ENCODE measurements at places on chromosomes 2 and 18.

DNA sequence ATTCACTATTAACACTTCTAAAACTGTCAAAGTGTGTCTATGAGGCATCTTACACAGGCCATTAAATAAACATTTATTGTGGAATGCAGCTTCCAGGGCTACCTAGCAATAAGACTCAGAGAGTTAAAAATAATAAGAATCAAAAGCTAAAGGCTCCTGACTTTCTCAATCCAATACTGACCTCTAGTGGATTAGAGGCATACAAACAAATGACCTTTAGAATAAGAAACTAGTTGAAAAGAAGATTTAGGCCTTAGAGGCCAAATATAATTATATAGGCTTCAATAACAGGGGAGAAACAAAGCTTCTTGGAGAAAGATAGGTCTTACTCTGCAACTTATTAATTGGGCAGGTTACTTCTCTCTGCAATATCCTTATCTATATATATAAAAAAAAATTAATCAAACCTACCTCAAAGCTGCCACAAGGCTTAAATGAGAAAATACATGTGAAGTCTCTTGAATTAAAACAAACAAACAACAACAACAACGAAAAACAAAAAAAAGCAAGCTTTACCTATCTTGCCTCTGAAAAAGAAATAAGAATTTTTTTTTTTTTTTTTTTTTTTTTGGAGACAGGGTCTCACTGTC lies 246.1 kb downstream of the EXOC6B start:
- peak; percentile 21 for DNase-seq

DNA sequence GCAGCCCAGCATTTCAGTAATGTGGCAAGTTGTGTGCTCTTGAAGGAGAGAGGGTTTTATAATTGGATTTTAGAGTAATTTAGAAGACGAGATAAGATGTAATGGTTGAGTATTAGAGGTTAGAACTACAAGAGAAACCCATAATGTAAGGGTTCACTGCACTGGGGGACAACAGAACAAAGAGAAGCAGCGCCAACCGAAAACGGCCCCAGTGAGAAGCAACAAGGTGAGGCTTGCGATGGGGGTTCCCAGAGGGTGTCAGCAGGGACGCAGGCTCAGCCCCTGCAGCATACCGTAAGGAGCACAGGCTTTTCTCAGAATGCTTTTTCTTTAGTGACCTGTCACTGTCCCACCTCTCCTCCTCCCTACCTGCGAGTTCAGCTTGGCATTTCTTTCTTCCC lies 183.9 kb upstream of the ETAA1 start:
- DNase-seq, result no peak

DNA sequence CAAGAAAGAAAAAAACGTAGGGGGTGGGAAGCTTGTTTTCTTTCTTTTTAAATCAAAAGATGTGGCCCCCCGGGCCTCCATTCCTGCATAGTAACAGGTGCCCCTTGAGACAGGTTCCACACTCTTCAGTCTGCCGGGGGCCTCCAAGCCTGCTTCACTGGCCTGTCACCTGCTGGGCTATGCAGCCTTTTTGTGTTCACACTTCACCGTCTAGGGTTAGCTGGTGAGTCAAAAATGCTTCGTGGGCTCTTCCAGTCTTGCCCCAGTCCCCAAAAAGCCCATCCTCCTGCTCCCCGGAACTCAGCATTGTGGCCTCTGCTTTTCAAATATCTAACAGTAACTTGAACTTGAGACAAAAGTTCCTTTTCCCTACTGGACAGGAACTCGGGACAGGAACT lies 67.9 kb downstream of the POLR1A start:
- DNase-seq, result no peak

GRCh38 chr2:33021542-33022227 lies 74.9 kb downstream of the LTBP1 start:
- no peak for DNase-seq

- DNase-seq, result no peak
Measured at GRCh38 chr2:172865422-172865821, 129.8 kb downstream of the RAPGEF4 start.

DNA sequence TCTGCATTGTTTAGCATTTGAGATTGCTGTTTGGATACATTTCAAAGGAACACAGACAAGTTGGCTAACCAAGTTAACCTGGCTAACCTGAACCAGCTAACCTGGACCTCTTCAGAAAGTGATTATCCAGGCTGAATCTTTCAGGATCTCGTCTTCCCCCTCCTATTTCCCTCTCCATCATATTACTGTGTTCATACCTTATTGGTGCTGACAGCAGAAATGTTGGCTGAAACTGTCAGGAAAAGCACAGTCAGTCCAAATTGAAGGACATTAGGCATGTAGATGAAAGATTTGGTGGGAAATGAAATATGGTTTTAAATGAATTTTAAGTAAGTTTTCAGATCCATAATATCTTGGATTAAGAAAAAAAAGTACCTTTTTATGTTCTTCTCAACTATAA lies 92.5 kb upstream of the NEUROD1 start:
- no peak for DNase-seq

DNA sequence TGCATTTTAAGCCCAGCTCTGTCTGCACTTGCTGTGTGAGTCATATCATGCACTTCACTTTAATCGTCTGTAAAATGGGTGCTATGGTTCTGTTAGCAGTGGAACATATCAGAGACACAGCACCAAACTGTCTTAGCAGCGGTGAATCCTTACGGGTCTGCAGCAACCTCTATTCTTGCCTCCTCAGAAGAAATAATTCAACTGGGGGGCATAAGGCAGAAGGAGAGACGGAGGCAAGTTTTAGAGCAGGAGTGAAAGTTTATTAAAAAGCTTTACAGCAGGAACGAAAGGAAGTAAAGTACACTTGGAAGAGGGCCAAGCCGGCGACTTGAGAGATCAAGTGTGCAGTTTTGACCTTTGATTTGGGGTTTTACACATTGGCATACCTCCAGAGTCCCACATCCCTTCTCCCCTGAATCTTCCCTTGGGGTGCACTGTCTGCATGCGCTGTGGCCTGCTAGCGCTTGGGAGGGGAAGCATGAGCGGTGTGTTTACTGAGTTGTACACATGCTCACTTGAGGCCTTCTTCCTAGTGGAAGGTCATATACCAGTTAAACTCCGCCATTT lies 109.8 kb downstream of the DDX1 start:
- no peak for DNase-seq

- no peak for DNase-seq
Measured at GRCh38 chr2:231708773-231709635, 679 bp downstream of the PTMA start.

DNA sequence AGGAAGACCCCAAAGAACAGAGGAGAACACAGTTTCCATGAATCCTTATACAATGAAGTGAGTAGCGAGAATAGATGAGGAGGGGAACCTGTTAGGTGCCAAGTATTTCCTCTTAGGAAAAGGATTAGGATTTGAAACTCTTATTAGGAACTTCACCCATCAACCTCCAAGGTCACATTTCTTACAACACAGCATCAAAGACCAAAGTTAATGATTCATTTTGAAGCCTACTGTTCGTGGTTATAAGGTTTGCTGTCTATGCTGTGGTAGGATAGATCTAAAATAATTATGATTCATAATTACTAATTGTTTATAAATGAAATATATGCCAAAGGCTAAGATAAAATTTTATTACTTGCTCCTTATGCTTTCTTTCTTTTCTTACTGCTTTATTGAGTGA lies 6.1 kb downstream of the CFAP221 start:
- no peak for DNase-seq

GRCh38 chr2:163264341-163264740 lies 425.8 kb upstream of the KCNH7 start:
- DNase-seq, result no peak

- DNase-seq, result no peak
Measured at GRCh38 chr2:177148477-177149154, 64.0 kb upstream of the HNRNPA3 start.

- no peak for DNase-seq
Measured at GRCh38 chr2:26461601-26462023, 16.3 kb downstream of the OTOF start.

- DNase-seq, result no peak
Measured at GRCh38 chr2:16280081-16280480, 339.7 kb downstream of the MYCN start.

GRCh38 chr2:217713395-217714286 lies 289.2 kb downstream of the TNS1 start:
- DNase-seq, result peak; percentile 37

- DNase-seq, result peak; percentile 36
Measured at GRCh38 chr2:62149708-62150107, 46.2 kb upstream of the B3GNT2 start.

DNA sequence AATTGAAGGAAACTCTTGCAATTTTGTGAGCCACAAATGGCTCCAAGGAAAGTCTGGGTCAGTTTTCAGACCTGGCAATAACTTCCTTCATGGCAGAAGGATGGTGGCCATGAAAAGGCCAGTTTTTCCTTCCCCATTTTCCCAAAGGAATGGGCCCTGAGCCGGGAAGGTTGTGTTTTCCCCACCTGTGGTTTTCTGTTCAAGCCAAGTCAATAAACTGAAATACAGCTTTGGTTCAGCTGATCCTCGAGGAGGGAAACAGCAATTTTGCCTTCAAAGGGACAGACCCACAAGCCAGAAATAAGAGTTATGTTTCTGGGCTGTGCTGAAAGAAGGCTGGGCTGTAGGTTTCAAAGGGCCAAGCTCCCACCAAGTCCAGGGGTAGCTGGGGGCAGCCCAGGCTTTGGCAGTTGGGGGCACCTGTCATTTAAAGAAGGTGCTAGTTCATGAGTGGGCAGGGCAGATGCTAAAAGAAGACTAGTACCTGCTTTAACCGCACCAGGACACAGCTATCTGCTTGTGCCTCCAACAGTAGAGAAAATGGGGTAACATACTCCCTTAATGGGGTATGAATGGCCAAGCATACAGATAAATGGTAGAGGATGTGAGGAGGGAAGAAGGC lies 97.0 kb downstream of the TTC32 start:
- DNase-seq, result no peak

Data from smooth muscle cell of the brain vasculature (primary cell).